ENCODE measurements at places on chromosomes 12 and 14. TPM values are rescaled to one million over a fixed set of nuclear protein-coding genes. Genes with fewer than 3 reads are reported as not detected.

PPP1R1A gene
- 9.0 TPM for total RNA-seq

TECPR2 gene
- 14.6 TPM for total RNA-seq

DNA sequence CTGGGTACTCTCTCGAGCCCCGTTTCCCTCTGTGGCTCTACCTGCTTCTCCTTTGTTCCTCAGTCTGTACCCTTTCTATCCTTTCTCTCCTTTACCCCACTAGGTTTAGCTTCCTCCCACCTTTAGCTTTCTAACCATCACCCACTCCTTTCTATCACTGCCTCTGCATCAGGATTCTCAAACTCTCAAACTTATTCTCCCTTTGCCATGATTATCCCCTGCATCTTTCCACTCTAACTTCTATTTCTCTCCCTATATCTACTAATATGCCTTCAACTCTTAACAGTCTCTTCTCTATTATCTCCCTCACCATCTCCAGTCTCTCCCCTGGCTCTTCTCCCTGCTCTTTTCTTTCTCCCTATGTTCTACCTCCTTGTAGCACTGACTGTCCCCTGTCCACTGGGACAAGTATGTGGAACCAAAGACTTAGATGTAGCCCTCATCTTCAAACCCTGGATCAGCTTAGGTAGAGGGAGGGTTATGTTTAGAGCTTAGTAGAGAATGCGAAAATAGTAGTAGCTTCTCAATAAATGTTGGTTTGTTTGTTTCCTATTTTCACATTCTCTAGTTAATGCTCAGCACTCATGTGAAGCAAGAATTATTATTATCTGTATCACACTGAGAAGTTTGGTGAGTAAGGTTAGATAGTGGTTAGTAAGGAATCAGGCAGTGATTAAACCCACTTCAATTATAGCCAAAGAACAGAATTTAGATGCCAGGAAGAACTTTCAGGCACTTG lies 3.4 kb downstream of the GDF11 start:
- no peaks in the 10 kb centered on the region for H3K4me1 ChIP-seq
- no peak overlapping the region for H3K4me3 ChIP-seq
- no peaks in the 10 kb centered on the region for H3K27me3 ChIP-seq
- H3K27ac ChIP-seq = peak overlapping the region; percentile 91
- no peak for DNase-seq

TPPP2 gene
- not detected for total RNA-seq

RIN3 gene
- 16.7 TPM for total RNA-seq

PIWIL1 gene
- not detected for total RNA-seq

GRCh38 chr12:16606201-16606849 lies 363 bp upstream of the LMO3 start:
- H3K36me3 ChIP-seq = no peaks in the 10 kb centered on the region
- no peaks in the 10 kb centered on the region for H3K27me3 ChIP-seq
- H3K4me1 ChIP-seq = no peaks in the 10 kb centered on the region
- peak overlapping the region; percentile 49 for H3K4me3 ChIP-seq

DNA sequence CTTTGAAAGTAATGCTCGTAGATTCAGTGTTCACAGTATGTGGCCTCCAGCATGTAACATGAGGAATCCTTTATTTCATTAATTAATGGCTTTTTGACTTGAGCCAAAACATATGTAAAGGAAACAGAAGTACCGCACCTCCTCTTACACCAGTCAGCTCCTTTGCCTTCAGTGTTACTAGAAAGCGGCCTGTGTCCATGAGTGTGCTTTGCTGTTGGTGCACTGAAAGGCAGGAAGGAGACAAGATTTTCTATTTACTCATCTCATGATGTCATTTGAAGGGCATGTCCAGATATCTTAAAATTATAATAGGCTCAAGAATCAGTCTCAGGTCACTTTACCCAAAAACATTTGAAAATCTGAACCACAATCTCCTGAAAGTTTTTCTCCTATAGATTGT lies 9.9 kb upstream of the CCT2 start:
- H3K27me3 ChIP-seq = no peaks in the 10 kb centered on the region
- no peak overlapping the region for H3K27ac ChIP-seq
- H3K36me3 ChIP-seq = no peaks in the 10 kb centered on the region
- no peak overlapping the region for H3K4me3 ChIP-seq
- no peak for DNase-seq
- H3K4me1 ChIP-seq = no peaks in the 10 kb centered on the region

ABCD2 gene
- 3.5 TPM for total RNA-seq
